Activated naive CD8-positive, alpha-beta T cell treated with anti-CD3 and anti-CD28 coated beads for 36 hours (primary cell): ENCODE measurements at places on chromosomes 11 and 22.

DNA sequence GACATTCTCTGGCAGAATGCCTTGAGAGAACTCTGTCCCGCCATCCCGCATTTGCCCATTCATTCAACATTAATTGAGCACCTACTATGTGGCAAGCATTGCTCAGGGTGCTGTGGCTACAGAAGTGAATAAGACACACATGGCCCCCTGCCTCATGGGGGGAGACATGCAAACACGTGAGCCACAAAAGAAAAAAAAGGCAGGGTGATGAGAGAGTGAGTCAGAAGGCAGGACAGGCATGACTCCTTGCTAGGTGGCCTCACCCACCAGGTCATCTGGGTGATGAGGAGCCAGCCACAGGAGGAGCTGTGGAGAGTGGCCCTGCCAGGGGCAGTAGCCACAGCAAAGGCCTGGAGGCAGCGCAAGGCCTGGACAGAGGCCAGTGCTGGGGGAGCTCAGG is 4.9 kb downstream of the CHRM4 start:
- DNase-seq, result no peak
- no peak overlapping the region for H3K4me3 ChIP-seq
- peaks cover 18% of the 10 kb centered on the region for H3K4me1 ChIP-seq
- no peak overlapping the region for H3K27ac ChIP-seq

GRCh38 chr22:27331526-27332281 is 469.9 kb downstream of the MN1 start:
- no peaks in the 10 kb centered on the region for H3K36me3 ChIP-seq
- H3K4me1 ChIP-seq, result peaks cover 2% of the 10 kb centered on the region
- H3K27me3 ChIP-seq, result peaks cover 19% of the 10 kb centered on the region

- peaks cover 22% of the 10 kb centered on the region for H3K4me1 ChIP-seq
- no peaks in the 10 kb centered on the region for H3K27me3 ChIP-seq
- H3K27ac ChIP-seq, result no peak overlapping the region
- DNase-seq, result no peak
- H3K36me3 ChIP-seq, result peaks cover 13% of the 10 kb centered on the region
- no peak overlapping the region for H3K4me3 ChIP-seq
Observed at GRCh38 chr11:128802358-128802981, 64.6 kb downstream of the KCNJ1 start.

GRCh38 chr11:119545978-119546915 is 123.3 kb upstream of the THY1 start:
- DNase-seq, result no peak
- no peak overlapping the region for H3K4me3 ChIP-seq
- no peaks in the 10 kb centered on the region for H3K27me3 ChIP-seq
- H3K27ac ChIP-seq, result no peak overlapping the region
- H3K36me3 ChIP-seq, result no peaks in the 10 kb centered on the region
